Stimulated activated CD8-positive, alpha-beta memory T cell treated with anti-CD3 and anti-CD28 coated beads, Interleukin-4, amount 100 ng/mL, for 1 hour (primary cell): ENCODE measurements at places on chromosomes 13 and 19.

GRCh38 chr19:3849092-3849491, 19.7 kb downstream of the ZFR2 start:
- peak; percentile 23 for DNase-seq

GRCh38 chr19:28468701-28469459, 744.1 kb downstream of the UQCRFS1 start:
- no peak for DNase-seq

DNA sequence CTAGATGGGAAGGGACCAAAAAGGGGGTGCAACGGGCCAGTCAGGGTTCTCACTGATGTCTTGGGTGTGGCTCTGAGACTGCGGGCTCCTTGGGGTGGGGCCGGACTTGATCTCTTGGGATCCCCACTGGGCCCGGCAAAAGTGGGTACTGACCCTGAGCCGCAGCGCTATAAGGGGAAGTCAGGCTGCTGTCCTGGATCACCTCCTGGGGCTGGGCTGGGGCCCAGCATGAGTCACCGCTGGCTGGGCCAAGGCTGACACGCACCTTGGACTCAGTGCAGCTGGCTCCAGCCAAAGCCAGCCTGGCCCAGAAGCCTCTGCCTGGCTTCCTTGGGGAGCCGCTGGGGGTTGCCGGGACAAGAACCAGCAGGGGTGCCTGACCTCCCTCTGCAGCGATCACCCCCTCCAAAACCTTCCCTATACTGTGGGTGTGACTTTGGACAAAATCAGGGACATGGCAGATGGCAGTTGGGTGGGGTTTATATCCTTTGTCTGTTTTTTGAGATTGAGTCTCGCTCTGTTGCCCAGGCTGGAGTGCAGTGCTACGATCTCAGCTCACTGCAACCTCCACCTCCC, 617 bp upstream of the IQCN start:
- no peak for DNase-seq

GRCh38 chr19:32692727-32693061, 1.1 kb downstream of the NUDT19 start:
- no peak for DNase-seq

GRCh38 chr13:27627380-27627779, 5.7 kb downstream of the POLR1D start:
- DNase-seq: no peak

DNA sequence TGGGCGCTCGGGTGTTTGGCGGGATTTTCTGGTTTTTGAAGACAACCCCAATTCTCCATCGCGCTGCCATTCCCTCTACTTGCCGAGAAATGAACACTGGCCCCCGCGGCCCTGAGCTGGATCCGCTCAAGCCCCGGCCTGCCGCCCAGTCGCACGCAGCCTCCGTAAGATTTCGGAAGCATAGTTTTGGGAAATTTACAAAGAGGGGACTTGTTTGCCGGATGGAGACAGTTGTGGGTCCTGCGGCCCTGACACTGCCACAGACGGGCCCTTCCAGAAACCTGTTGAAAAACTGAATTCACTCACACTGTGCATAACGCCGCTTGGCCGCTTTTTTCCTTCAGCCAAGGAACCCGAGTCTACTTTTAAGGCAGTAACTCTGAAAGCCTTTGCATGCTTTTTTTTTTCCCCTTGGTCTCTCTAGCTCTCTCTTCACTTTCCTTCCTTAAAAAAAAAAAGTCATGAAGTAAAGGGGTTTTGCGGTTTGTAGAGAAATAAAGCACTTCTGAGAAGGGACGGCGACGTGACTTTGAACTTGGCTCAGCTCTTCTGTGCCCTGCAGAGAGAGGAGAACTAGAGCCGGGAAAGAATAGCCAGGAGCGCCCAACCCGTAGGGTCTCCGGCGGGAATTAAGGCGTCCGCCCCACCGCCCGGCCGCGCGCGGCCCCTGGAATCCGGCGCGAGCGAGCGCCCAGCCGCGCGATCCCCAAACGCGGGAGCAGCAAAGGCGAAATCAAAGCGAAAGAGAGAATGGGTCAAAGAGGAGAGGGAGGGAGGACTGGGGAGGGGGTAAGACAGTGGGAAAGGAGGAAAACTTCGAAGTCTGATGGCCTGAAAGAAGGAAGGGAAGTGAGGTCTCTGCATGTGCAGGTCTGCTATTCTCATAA, 3.4 kb upstream of the ZIC2 start:
- no peak for DNase-seq

DNA sequence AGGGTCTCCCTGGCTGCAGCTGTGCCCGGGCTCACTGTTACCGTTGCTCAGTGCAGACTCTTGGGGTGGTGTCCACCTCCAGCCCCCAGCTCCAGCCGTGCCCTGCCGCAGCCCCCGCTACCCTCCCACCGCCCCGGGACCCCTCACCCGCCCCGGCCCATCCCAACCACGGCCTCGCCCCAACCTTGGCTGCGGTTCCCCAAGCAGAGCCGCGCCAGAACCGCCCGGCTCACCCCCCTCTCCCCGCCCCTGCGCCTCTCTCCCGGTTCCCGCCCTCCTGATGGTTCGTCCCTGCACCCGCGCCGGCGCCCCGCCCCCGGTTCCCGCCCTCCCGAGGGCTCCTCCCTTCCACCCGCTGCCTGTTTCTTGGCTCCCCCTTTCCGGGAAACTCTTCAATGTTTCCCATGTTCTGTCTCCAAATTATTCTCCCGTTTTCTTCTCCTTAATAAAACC, 40.3 kb downstream of the ANKRD10 start:
- no peak for DNase-seq

DNA sequence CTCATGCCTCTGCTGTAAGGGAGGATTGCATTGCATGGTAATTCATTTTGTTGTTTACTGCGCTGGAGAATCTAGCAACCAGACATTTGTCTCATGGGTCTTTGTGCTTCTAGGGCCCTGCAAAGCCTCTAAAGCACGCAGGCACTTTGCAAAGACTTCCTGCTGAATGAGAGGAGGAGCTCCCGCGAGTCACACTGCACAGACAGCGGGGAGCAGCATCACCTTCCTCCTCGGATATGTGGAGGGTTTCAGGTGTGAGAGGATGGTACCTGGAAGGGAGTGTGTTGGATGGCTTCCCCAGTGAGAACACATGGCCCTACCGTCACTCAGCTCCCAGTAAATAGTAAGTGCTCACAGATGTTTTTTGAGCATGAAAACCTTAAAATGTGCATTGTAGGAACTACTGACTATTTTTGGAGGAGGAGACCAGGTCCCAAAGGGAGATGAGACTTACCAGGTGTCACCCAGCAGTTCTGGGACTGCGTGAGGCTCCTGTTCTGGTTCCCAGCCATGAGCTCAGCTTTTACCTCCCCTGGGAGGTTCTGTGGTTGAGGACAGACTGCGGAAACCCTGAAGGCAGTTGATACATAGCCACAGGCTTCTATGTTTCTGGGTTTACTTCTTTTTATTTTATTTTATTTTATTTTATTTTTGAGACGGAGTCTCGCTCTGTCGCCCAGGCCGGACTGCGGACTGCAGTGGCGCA, 278.0 kb downstream of the FGF9 start:
- DNase-seq: no peak

DNA sequence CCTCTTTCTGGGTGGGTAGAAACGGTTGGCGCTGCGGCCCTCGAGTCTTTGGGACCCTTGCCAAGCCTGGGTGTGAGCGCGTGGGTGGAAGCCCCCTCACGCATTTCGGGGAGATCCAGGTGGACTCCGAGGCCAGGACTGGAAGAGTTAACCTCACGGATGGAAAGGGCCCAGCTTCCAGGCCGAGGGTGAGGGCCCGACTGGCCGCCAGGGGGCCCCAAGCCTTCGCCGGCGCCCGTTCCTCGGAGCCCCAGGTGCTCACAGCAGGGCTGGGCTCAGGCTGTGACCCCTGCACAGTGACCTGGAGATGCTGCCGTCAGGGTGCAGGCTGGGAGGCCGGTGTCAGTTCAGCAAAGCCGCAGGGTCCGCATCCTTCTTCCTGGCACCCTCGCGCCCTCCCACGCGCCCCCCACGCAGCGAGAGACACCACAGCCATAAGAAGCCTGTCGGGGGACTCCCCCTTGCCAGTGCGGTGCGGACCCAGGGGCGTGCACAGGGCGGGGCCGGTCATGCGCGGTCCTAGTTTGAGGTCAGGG, 34.2 kb upstream of the TMEM255B start:
- peak; percentile 75 for DNase-seq

- DNase-seq: no peak
Measured at GRCh38 chr13:99905814-99906213, 65.8 kb downstream of the ZIC5 start.

DNA sequence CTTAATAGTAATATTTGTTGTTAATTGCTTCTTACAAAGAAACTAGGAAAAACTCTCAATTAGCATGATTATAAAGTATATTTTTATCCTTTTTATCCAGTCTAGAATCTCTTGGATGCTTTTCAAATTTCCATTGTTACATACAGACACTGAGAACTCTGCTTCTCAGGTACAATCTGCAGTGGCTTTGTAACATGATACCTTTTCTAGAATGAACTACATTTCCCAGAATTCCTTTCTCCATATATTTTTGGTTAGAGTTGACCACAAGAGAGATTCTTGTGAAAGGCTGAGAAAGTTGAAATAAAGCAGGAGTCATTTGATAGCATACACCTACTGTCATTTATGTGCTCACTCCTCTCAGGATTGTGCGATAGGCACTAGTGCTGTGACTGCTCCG, 148.6 kb downstream of the SLITRK6 start:
- DNase-seq: no peak

- no peak for DNase-seq
Measured at GRCh38 chr13:99688776-99689175, 187.5 kb downstream of the TM9SF2 start.

DNA sequence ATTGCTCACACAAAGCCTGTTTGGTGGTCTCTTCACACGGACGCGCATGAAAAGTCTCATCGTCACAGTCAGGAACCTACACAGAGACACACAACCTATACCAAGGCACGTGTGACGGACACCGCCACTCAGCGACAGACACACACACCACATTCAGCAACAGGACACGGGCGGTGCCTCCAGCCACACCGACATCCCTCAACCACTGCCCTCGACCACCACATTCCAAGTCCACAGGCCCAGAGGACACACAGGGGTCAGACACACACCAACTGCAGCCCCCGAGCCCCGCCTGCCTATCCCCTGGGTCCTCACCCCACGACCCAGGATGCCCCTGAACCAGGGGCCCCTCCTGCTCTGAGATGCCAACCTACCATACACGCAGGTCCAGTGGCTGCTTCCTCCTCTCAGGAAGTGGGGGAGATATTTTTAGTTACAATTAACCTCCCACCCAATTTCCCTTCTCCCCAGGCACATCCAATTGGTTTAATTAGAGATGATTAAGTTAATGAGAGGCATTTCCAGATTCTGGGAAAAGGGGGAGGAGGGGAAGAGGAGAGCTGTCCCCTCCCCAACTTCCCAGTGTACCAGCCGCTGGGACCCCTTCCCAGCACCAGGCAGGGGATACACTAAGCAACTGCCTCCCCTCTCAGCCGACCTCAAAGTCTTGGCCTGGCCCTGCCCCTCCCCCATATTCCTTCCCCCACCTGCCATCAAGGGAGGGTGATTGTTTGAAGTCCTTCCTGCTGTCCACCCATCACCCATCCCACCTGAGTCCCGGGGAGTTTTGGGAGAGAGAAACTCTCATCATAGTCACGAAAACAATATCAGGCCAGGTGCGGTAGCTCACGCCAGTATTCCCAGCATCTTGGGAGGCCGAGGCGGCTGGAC, 20.4 kb downstream of the MEIS3 start:
- DNase-seq: no peak

GRCh38 chr19:4327877-4328242, 10.8 kb downstream of the STAP2 start:
- no peak for DNase-seq

DNA sequence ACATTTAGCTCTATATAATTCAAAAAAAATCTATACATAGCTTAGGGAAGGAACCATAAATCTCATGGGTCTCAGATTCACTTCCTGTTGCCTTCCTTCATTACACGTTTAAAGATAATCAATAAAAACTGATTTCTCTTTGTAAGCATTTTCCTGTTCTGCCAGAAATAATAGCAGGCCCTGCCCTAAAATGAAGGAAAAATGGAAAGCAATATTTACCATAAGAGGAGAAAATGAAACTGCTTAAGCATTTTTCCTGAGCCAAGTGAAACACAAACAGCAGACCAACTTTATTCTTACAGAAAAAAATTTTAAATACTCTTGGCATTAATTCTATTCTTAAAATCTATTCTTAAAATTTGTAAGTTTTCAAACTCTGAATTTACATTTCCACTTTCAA, 4.0 kb downstream of the LHFPL6 start:
- no peak for DNase-seq

- no peak for DNase-seq
Measured at GRCh38 chr19:8552810-8553209, 24.4 kb downstream of the MYO1F start.

GRCh38 chr19:8659905-8660304, 29.5 kb downstream of the NFILZ start:
- DNase-seq: no peak

GRCh38 chr13:107233541-107233940, 665.6 kb upstream of the ARGLU1 start:
- DNase-seq: no peak

DNA sequence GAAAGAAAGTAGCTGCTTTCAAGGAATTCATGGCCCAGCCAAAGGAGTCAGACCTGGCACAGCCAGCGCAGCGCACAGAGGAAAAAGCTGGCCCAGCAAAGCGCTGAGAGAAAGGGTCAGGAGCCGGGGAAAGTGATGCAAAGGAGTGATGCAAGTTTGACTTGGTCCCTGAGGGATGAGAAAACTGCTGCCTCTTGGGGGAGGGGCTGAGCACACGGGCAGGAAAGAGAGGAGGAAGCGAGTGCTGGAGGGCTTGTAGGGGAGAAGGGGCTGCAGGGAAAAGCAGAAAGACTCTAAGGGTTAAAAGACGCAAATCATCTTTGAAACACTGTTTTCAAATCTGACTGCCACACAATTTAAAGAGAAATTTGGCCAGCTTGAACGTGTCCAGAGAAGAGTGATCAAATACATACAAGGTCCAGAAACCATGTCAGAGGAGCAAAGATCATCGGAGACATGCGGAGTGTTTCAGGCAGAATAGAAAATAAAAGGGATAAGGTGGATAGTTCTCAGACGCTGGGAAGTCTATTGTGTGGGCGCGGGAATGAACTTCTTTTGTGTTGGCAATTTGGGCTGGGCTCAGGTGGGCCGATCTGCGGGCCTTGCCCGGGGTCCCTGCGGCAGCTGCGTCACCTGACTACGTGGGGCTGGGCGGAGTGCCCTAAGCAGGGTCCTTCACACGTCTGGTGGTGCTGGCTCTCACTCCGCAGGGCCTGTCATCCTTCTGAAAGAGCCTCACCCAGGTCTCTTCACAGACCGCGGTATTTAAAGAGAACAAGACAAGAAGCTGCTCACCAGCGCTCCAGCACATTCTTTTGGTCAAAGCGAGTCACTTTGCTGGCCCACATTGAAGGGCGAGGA, 18.1 kb downstream of the N4BP2L1 start:
- DNase-seq: no peak

DNA sequence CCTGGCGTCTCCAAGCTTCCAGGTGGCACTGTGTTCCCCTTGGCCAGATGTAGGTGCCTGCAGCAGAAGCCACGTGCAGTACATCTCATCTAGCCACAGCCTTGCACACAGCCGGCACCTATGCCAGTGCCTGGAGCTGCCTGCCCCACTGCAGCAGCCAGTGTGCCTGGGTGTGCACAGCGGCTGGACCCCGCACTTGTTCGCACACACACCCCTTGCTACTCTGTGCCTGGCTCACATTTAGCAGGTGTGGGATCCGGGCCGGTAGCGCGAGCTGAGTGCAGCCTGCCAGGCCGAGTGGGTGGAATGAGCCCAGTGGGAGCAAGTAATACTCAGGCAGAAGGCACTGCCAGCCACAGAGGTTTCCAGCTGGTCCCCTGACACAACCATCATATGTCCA, 26.9 kb upstream of the RBM26 start:
- DNase-seq: no peak
